ENCODE measurements at places on chromosomes 1 and 21. TPM values are rescaled to one million over a fixed set of nuclear protein-coding genes. Genes with fewer than 3 reads are reported as not detected.
A peak's percentile ranks its signal among the peaks of the same experiment; 100 is the strongest.

The RNU1-1 gene
- not detected for total RNA-seq

The HOOK1 gene
- total RNA-seq = not detected

- DNase-seq = no peak
Measured at GRCh38 chr1:47984175-47984789, 12.9 kb downstream of the TRABD2B start.

GRCh38 chr1:23745515-23745914, 2.2 kb downstream of the ELOA start:
- DNase-seq = peak; percentile 33

GRCh38 chr1:164660412-164660772, 101.4 kb downstream of the PBX1 start:
- DNase-seq = peak; percentile 31

DNA sequence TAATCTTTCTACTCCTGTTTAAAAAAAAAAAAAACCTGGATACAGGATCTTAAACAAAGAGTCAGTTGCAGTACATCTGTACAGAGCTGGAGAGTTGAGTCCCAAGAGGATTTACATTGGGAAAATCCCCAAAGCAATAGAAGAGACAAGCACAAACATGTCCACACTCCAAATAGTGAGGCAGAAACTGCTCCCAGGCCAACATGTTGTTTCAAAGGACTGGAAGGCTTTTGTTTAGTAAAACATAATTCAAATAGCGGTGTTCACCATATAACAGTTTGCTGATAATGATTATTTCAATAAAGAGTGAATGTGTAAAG, 425.4 kb downstream of the ADGRL2 start:
- DNase-seq = no peak

The AGPAT3 gene
- 31.0 TPM for total RNA-seq

The SUSD4 gene
- 4.1 TPM for total RNA-seq

DNA sequence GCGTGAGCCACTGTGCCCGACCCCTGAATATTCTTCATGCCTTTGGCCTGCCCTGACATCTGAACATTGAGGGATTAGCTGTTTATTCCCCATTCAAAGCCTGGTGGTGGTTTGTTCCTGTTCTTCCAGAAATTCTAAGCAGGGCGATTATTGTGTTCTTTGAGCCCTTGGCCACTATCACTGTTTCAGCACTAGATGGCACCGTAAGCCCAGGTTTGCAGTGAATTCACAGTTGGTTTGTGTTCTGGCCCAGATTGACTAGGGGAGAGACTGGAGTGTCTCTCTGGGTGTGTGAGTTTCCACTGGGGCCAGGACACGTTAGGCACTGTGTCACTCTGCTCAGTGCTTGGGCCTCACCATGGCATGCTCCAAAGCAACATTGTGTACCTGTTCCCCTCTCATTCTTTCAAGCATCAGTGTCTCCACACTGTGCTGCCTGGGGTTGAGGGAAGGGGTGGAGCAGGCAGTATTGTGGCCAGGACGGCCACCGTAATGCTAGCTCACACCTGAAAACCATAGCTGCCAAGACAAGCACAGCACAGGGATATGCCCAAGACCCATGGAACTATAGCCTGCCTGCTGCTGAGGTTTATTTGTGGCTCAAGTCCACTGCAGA, 52.7 kb downstream of the PKN2 start:
- peak; percentile 21 for DNase-seq

DNA sequence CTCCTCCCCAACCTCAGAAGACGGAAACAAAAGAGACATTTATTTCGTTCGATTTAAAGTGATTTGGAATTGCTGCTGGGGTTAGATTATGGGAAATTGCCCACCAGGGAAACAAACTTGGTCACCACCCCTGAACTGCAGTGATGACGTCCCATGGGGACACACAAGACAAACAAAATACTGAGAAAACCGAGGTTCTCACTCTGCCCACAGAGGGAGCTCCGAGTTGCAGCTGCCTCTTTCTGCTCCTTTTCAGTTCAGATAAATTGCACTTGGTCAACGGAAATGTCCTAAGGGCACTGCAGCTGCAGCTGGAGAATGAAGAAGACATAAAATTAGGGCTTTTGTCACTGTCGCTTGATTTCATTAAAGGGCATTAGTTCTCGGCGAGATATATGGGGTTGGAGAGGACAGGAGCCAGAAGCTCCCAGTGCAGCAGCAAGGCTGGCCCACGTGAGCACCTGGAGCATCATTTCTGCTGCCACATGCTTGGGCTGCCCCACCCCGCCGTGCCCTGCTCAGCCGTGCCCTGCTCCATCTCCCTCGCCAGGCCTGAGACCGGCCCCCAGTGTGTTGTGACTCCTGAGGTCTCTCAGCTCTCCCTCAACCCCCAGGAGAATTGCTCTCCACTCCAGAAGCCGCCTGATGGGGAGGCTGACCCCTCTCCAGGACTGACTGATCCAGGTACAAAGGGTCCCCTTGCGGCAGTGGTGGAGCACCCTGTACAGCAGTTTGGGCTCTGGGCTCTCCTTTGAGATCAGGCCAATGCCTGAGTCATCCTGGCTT, 231.7 kb upstream of the AJAP1 start:
- no peak for DNase-seq

DNA sequence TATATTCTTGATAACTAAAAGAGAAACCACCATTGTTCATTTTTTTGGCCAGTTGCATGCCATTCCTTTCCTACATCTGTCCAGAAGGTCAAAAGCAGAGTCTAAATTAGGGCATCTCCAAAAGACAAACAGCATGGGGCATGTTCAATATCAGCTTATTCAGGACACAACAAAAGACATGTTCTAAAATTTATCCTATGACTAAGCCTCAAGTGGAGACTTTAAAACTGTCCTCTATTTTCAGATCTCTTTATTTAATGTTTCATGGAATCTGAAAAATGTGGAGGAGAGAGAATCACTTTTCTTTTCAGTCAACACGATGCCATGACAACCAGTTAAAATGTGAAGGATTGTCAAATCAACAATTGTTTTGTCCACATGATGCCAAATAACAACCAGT, 303.4 kb upstream of the PRMT6 start:
- peak; percentile 36 for DNase-seq

DNA sequence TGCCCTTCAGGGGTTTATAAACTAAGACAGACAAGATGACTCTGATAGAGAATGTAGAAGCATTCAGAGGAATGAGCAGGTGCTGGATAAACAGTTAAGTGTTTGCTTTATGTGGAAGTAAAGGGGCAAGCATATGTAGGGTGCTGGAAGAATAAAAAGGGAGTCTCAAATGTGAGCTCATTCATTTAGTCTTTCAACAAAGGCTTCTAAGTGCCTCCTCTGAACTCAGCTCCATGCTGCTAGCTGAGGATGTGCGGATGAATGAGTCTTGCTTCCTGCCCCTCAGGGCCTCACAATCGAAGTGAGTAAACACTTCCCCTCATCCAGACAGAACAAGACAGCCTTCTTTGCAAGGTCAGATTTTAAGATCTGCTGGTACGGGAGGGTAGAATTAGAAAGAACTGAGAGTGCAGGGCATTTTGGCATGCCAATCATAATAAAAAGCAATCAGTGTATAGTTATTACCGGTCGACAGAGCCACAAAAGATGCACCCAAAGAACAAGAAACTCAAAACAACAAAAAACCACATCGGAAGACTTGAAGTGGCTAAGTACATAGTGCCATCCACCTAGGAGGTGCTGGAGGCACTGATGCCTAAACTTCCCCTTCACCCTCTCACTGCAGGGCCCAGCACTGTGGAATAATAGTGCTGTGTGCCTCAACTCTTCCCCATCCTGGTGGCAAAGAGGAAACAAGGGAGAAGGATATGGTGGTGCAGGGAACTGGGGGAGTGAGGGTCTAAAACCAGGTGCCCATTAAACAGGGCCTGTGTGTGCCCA, 69.8 kb downstream of the TNR start:
- no peak for DNase-seq

GRCh38 chr1:117757668-117758067, 151.8 kb downstream of the TENT5C start:
- DNase-seq = no peak

- DNase-seq = no peak
Measured at GRCh38 chr1:96557336-96557735, 164.2 kb upstream of the PTBP2 start.

- DNase-seq = no peak
Measured at GRCh38 chr1:76690766-76691165, 176.5 kb upstream of the ST6GALNAC5 start.

GRCh38 chr21:23921670-23922418, 1685.4 kb downstream of the MRPL39 start:
- DNase-seq = no peak

DNA sequence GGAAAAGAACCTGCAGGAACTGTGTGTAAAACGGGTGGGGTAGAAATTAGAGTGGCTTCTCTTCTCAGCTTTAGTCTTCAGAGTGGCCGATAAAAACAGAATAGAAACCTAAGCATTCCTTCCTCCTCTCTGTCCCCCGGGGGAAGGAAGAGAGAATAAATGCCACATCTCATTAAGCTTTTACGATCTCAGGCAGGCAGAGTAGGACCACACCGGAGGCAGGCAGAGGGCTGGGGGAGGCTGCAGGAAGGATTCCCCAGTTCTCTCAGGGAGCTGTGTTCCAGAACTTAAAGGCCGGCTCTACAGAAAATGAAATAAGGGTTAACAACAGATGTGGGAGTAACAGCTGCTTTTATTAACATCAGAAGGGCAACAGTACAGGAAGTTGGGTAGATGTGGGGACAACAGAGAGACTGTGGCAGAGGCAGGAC, 24.5 kb upstream of the MEF2D start:
- DNase-seq = no peak

The TAF1A gene
- total RNA-seq = 9.1 TPM

- DNase-seq = no peak
Measured at GRCh38 chr1:44511769-44512168, 106.7 kb downstream of the RNF220 start.

DNA sequence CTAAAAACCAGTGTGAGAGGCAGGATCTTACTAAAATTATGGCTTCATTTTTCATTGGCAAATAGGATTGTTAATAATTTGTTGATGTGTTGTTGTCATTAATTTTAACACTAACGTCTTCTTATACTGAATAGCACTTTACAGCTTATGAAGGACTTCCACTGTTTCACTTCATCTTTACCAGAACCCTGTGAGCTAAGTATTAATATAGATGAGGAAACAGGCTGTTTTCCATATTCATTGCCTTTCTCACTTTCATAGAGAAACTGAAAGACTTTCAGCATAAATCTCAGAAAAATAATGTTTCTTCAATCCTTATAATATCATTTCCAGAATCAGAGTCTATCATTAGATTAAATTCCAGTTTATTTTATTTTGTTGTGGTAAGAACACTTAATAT, 8.5 kb downstream of the MAP10 start:
- no peak for DNase-seq
